Psoas muscle (tissue), 8 donors: ENCODE measurements at places on chromosomes 1 and 21.
A peak's percentile ranks its signal among the peaks of the same experiment; 100 is the strongest.

DNA sequence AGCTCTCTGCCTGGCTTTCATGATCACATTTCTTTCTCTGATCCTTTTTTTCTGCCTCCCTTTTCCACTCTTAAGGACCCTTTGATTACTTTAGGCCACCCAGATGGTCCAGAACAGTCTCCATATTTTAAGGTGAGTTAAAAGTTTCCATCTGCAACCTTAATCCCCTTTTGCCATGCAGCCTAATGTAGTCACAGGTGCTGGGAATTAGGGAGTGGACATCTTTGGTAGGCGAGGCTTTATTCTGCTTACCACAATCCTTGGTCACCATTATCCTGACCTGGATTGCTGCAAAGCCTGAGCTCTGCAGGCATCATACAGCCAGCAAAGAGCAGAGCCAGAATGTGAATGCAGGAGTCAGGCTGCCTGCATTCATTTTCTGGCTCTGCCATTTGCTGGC, 95.9 kb downstream of the XCL2 start:
- no peak for DNase-seq

GRCh38 chr1:183881387-183882131, 76.6 kb downstream of the RGL1 start:
- DNase-seq = peak; percentile 30

DNA sequence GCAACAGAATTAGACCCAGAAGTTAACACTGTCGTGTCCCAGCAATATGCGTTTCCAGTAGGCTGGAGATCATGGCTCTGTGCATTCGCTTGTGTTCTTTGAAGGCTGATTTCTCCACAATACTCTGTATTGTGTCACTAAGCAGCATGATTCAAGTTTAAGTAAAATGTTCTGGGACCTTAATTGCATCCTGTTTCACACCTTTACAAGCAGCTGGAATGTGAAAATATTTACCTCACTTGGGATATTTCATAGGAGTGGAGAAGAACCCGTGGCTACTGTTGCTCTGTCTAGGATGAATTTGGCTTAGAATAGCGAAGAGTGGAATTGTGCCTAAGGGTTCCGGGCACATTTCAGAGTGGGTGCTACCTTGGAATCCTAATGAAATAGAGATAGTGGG, 6.3 kb downstream of the PTGFRN start:
- no peak for DNase-seq

GRCh38 chr1:168506204-168506819, 37.5 kb downstream of the XCL2 start:
- DNase-seq = no peak

GRCh38 chr1:227768125-227768439, 32.8 kb downstream of the SNAP47 start:
- no peak for DNase-seq

DNA sequence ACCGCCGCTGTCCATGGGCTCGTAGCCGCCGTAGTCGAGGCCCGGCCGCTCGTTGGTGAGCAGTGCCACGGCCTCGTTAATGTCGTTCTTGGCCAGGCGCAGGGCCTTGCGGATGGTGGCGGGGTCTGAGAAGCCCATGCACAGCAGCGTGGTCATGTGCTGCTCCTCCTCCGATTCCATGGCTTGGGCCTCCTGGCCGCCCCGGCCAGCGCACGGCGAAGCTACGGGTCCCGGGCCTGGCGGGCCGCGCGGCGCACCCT, 300 bp downstream of the USP24 start:
- DNase-seq = peak; percentile 74

DNA sequence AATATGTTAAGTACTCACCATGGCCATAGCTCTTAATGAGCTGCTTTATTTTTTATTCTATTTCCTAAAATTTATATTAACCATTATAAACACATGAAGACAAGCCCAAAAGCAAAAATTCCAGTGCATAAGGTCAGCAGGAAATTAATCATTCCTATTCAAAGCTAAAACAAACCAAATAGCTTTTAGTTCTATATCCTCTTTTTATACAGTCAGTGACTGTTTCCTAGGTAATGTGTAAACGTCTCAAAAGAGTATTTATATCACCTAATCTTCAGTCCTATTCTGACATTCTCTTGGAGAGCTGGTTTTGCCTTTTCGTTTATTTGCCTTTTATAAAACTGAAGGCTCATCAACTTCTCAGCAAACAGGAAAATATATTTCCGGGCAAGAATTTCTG, 4.2 kb downstream of the GOLPH3L start:
- DNase-seq = no peak

GRCh38 chr1:224704107-224704735, 88.1 kb downstream of the CNIH3 start:
- DNase-seq = no peak

DNA sequence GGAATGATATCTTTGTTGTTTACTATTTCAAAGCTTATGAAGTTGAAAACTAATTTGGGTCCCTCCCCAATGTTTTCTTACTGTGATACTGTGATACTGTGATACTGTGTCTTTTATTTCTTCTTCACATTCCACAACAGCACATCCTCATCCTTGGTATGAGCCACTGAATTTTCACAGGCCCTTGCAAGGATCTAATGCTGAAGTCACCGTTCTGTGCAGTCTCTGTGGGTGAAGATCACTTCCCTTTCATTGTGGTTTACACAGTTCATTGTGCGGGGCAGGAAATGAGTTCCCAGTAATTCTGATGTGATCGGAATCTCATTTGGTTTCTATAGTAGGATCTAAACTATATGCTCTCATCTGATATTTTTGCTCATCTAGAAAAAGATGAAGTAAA, 32.1 kb upstream of the PAXBP1 start:
- DNase-seq = no peak

DNA sequence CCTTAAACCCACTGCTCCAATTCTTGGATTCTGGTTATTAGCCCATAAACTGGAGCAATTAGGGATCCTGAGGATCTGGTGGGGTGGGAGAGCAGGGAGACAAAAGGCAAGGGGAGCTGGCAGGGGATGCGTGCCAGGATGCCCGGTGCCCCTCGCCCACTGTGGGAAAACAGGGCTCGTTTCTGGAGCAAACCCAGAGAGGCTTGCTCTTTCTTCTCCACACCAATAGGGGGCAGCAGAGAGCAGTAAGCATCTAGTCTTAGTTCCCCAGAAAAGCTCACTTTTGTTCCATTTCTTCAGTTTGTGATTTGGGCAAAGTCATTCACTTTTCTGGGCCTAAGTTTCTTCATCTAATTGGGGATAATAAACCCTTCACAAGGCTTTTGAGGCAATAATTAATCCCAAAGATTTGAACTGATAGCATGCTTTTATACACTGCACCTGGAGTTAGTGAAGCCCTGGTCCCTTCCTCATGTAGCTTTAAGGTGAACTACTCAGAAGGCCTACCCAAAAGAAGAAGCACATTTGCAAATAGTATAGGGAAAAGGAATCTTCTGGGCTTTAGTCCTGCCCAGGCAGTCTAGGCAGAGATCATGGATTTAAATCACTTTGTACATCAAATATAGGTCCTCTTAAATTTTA, 160.6 kb upstream of the USP24 start:
- no peak for DNase-seq

DNA sequence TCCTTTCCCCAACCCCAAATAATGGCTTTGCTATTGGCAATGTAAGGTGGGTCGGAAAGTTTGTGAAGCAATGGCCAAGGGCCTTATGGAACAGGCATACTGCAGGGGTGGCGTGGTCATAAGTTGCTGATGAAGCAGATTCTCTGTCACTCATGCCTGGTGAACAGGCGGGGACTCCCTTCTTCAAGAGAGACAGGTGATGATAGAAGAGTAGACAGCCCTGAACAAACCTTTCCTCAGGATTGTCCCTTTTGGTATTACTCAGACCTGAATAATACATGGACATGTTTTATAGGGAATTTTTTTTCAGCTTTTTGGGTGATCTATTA, 12.7 kb downstream of the DDR2 start:
- no peak for DNase-seq

GRCh38 chr1:89085781-89086180, 20.8 kb upstream of the GBP1 start:
- DNase-seq = no peak

DNA sequence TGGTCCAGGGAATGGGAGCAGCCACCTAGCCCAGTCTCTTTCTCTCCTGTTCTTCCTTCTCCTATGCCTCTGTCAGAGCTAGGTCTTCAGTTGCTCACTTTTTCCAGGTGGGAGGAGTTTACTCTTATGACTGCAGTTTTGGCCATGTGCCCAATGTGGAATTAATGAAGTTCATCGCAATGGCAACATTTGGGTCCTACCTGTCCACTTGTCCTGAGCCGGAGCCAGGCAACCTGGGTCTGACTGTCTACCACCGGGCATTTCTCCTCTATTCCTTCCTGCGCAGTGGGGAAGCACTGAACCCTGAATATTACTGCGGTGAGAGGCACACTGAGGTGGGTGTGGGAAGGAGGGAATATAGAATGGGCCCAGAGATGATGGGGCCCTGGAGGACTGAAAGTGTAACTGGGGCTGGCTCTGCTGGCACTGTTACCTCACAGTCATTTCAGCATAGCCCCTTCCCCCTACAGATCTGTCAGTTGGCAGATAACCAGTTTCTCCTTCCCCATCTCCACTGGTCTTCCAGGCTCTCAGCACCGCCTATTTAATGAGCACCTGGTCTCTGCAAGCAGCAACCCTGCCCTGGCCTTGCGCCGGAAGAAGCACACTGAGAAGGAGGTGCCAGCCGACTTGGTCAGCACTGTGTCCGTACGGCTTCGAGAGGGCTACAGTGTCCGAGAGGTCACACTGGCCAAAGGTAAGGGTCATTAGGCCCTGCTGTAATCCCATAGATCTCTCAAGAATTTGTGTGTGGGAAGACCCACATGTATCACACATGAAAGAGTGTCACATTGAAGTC, 30.1 kb downstream of the SZT2 start:
- DNase-seq = no peak

DNA sequence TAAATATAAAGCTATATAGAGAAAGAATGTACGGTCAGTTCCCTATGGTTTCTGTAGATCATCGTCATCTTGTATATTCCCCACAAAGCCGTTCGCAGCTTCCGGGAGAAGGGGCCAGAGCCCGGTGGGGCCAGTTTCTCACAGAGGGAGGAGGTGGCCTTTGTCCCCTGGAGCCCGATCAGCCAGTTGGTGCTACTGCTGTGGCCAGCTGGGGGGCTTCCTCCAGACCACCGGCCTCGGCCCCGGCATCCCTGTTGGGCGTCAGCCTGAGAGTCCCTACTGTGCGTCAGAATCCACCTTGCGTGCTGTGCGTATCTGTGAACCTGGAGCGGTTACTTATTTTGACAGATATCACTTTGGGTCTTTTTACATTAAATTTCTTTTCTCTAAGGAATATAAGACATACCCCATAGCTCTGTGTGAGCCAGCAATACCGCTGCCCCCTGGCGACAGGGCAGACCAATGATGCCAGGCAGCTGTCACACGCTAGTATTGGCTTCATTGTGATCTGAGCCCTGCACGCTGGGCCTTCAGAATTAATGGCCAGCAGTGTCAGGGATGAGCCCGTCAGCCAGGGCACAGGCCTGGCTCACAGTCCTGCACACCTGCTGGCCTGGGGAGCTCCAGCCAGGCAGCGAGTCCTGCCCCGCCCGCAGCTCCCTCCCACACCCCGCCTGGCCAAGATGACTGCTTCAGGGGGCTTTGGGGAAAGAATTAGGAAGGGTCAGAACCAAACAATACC, 145.9 kb downstream of the PGBD5 start:
- DNase-seq = no peak

DNA sequence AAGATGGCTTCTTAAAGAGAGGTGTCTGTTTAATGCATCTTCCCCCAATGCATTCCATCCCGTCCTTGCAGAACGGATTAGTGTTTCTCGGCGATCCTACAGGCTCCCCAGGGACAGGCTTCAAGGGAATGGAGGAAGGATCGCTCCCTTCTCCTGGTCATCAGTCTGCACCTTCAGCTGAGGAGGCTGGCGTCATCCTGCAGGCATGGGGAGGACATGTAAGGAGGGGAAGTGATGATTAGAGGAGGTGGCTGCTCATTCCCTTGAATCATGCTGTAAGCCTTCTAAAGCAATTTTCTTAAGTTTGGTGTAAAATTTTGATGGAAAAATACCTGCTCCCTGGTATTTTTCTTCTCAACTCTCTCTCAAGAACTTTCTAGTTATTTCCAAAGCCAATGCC, 603.6 kb downstream of the NPHP4 start:
- no peak for DNase-seq

DNA sequence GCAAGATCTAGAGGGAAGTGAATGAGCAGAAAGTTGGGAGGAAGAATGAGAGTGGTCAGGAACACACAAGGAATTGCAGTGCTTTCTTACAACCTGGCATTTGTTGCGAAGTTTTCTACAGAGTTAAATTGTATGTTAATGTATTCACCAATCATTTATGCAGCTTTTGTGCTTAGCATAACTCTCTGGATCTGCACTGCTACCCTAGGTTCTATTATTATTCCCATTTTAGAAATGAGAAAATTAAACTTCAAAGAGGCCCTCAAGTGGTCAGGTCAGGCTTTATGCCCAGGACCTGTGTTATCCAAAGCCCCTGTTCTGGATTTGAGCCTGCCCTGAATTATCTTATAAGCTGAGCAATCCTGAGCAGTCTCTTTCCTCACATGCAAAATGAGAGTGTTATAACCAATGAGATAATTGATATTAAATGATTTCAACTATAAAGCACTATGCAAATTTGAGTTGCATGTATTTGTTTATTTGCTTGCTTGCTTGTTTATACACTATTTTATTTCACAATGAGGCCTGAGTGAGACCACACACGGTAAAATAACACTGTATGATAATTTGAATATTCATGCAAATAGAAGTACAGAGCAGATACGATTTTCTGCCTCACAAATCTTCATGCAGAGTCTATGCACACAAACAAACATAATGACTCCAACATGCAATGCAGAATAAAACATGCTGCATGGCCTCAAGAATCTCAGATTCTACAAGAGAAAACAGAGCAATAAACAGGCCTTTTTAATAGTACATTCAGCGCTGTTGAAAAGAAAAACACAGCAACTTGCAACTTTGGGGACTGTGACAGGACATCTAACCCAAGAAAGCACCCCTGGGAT, 323.0 kb downstream of the PLPP3 start:
- DNase-seq = no peak

- peak; percentile 79 for DNase-seq
Observed at GRCh38 chr1:94236630-94237290, 624 bp downstream of the ARHGAP29 start.

- DNase-seq = no peak
Observed at GRCh38 chr1:101247404-101248287, 10.8 kb downstream of the S1PR1 start.

DNA sequence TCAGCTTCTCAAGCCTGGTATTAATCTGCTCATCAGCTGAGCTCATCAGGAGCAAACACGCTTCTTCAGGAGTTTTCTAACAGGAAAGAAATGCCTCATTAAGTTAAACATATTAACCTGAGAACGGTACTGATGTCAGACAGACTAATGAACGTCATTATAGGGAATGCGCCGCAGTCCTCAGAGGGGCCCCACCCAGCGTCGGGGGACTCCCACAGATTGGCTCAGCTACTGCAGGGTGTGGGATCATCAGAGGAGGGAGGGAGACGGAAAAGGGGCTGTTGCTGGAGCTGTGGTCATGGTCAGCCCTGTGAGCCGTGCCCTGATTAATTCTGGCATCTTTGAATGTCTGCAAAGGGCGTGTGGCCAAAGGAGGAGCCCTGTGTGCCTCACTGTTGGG, 348.5 kb downstream of the PTPRU start:
- DNase-seq = no peak
